Non-pigmented ciliary epithelial cell (primary cell): ENCODE measurements at places on chromosomes 5 and 9.
A peak's percentile ranks its signal among the peaks of the same experiment; 100 is the strongest.

GRCh38 chr9:12958708-12959107, 183.9 kb downstream of the LURAP1L start:
- DNase-seq: no peak

DNA sequence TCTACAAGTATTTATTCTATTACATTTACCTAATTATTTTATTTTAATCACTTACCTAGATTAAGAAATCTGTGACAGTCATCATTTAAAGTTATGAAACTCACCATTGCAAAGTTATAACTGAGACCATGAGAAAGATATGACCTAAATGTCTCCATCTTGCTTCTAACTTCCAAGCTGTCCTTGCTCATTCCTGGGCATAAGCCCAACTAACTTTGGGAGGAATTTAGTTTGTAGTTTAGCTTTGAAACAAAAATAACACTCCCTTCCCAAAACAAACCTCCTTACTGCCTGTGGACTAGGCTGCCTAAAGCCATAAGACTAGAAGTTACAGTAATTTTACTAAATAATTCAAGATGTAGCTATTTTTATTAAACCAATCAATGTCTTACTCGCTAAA, 195.6 kb upstream of the RAI14 start:
- DNase-seq: no peak

DNA sequence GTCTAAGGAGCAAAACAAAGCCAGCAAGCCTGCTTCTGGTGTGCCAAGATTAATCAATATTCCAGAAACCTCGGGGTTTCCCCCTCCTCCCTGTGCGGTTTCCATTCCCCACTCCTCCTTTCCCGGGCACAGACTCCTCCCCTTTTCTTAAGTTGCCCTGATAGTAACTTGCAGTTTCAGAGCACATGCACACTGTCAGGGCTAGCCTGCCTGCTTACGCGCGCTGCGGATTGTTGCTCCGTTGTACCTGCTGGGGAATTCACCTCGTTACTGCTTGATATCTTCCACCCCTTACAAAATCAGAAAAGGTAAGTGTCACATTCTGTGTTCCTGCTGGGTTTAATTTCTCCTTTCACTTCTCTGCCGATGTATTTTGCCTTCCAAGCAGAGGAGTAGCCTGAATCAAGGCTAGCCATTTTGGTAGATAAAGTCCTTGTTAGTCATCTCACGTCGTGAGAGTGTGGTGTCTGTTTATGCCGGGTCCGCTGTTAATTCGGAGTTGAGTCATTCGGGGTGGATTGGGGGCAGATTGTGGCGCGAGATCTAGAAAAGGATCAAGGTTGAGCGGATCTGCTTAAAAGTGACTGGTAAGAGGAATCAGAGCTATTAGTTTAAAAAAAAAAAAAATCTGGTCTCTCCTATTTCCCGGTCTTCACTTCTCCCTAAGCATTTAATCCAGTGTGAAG, at the start of gene SLC1A3:
Gene SLC1A3 (plus strand): TSS at position 179 of the 686 bp plus-strand sequence. CDS start 1,818 bp downstream, outside the sequence.
- DNase-seq: peak; percentile 61

DNA sequence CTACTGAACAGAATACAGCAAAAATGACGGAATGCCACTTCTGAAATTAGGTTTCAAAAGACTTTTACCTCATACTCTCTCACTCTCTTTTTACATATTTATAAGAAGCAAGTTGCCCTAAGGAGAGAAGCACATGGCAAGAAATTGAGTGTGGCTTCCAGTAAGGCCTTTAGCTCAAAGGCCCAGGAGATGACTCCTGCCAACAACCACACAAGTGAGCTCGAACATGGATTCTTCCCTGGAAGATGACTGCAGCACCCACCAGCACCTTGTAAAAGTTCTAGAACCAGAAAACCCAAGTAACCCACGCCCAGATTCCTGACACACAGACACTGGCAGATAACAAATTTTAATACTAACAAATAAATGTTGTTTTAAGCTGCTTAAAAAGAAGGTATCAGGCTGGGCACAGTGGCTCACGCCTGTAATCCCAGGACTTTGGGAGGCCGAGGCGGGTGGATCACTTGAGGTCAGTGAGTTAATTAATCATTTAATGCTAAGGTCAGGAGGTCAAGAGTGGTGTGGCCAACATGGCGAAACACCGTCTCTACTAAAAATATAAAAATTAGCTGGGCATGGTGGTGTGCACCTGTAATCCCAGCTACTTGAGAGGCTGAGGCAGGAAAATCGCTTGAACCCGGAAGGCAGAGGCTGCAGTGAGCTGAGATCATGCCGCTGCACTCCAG, 17.0 kb downstream of the PTBP3 start:
- no peak for DNase-seq

DNA sequence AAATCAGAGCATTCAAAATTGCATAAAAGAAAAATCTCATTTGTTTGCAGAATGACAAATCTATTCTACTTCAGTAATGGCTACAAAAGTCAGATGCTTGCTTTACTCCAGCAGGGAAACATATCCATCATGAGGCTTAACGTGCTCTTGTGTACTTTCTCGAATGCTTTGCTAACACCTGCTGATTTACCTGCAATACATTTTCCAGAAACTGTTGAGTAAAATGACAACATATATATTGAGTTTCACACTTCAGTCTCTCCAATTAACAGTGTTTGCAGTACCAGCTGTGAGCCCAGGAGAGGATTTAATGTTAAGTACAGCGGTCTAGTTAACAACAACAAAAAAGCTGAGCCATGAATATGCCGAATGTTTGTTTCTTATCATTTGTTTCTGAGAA, 391.5 kb upstream of the SMC2 start:
- DNase-seq: no peak

DNA sequence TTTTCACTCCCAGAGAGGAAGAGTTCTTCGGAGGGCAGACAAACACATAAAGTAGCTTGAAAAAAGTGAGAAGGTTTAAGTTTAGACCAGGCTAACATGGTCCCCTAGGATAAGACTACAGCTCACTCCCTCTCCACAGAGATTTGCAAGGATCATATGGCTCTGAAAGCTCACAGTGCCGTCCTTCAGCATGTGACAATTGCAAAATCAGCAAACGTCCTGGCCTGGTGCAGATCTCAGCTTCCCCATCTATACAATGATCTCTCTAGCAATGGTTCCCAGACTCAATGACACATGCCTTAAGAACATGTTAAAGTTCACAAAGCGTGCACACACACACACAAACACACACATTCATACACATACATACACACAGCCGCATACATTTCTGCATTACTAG, 327.6 kb downstream of the ACTL7B start:
- DNase-seq: no peak

DNA sequence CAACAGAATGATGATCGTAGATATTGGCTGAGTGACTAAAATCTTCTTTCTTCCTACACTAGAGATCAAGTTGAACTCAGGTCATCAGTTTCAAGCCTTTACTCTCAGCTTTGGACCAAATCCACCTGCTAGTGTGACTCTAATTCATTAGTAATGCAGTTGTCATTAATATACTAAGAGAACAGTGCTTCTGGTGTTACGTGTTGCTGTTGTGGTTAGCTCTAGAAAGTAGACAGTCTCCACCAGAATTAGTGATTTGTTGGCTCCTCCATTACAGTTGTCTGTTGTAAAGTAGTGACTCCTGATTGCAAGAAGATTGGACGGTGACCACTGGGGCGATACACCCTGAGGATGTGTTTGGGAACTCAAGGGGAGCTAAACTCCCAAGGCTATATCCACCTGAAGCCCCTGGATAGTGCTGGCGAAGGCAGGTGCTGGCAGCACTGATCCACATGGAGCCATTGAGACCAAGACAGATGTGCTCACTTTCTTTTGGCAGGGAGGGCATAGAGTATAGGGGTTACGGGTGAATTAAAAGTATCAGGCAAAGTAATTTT, 3.1 kb downstream of the CAMK4 start:
- DNase-seq: no peak

GRCh38 chr9:9177081-9177480, 1377.5 kb upstream of the DMAC1 start:
- no peak for DNase-seq

GRCh38 chr9:126875756-126876510, 15.5 kb downstream of the ZBTB34 start:
- no peak for DNase-seq

- DNase-seq: no peak
Measured at GRCh38 chr9:95496687-95497086, 20.1 kb downstream of the PTCH1 start.

GRCh38 chr9:113879318-113879717, 3.2 kb downstream of the ZNF618 start:
- no peak for DNase-seq

GRCh38 chr5:175317872-175318271, 126.1 kb downstream of the DRD1 start:
- DNase-seq: no peak

DNA sequence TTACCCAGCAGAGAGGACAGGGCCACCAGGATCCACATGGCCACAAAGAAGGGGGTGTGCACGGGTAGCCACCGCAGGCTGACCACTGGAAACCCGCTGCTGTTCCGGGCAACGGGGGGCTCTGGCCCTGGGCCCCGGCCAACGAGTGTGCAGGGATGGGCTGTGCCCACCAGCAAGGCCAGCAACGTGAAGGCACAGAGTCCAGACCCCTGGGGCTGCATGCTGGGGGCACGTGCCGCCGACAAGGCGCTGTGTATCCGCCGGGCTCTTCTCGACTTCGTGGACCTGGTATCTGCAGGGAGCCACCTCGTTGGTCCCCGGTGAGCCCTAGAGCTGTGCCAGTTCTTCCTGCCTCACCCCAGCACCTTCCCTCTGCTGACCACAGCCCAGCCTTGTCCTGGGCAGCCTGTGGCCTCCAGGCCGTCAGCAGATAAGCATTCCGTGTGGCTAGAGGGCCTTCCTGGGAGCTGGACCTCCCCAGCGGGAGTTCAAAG, 42.2 kb upstream of the CEP72 start:
- DNase-seq: no peak

- DNase-seq: no peak
Measured at GRCh38 chr5:135216471-135217343, 182.3 kb downstream of the MACROH2A1 start.

DNA sequence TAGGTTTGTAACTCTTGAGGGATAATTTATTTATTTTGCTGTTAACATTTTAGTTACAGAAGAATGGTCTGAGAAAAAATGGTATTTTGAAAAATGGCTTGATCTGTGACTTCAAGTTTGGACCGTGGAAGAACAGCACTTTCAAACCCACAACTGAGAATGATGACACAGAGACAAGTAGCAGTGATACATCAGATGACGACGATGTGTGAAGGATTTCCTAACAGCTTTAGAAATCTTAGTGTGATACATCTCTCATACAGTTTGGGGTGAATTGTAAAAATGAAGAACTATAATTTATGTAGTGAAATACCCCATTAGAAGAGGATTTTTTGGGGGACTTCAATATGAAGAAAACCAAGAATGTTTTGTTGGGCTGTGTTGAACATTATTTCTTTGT, 88.7 kb downstream of the GPBP1 start:
- no peak for DNase-seq

- DNase-seq: no peak
Measured at GRCh38 chr5:6402939-6403338, 24.6 kb upstream of the MED10 start.

GRCh38 chr5:176813587-176814312, 3.4 kb downstream of the UNC5A start:
- no peak for DNase-seq

DNA sequence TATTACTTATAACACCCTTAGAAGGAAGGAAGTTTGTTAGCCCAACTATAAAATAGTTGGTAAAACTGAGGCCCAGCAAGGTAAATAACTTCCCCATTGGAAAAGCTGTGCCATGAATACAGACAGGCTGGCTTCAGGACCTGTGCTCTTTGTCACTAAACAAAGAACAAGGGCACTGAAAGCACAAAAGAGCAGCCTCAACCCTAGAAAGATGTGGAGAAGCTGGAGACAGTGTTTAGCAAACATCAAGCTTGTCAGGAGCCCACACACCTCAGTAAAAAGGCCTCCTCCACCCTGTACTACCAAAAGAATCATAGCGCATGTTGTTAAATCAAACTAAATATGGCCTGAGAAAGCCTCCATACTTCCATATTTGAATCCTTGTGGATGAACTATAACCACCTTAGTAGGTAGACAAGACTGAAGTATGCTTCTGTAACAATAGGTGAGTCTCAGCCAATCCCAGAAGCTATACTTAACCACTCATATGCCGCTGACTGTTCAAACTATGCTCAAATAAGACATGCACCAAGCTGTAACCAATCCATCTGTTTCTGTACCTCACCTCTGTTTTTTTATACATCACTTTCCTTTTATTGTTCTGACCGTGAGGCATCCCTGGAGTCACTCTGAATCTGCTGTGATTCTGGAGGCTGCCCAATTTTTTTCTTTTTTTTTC, 18.4 kb upstream of the SCGB3A2 start:
- no peak for DNase-seq

DNA sequence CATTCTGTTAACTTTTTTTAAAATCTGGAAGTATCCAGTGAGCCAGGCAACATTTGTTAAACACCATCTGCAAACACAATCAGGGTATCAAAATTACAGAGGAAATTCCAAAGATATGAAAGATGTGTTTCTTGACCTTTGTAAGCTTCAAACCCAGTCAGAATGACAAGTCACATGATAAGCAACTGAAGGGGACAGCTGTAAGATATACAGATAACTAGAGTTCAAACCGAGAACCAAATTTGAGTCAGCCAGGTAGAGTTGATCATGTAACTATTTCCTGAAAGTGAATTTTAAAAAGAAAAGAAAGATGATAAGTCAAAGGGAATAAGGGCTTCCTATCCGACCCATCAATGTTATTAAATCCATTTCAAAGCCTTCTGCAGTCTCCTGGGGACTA, 196.2 kb downstream of the DEPDC1B start:
- DNase-seq: no peak

- DNase-seq: no peak
Measured at GRCh38 chr5:172907657-172908056, 51.6 kb upstream of the RPL26L1 start.

- no peak for DNase-seq
Measured at GRCh38 chr5:153748823-153749222, 258.4 kb downstream of the GRIA1 start.

DNA sequence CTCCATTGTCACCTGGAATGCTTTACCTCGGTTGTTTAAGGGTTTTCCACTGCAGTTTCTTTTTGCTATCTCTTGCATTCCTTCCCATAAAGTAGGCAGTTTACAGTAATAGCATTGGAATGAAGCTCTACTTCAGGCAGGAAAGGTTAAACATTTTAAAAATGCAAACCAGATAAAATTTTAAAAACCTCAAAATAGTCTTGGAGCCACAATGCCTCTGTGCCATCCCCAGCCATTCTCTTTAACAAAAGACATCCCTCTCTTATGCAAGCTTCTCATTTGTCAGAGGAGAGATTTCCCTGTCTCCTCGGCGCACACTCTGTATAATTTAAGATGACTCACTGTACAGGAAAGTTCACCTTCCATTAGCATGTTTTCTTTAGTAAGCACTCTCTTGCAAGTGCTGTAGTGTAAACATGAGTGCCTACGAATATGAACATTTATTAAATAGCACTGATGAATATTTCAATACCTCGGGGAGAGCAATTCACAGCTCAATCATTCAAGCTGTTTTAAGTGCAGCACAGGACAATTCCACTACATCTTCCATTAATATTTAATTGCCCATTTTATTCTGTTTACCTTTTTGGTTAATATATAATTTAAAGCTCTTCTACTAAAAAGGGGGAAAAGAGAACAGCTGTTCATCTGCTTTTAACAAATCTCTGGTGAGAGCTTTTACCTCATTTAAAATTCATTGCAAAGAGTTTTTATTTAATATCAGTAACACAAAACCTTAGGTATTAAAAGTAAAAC, 343.6 kb downstream of the SPATA31D1 start:
- DNase-seq: peak; percentile 59

- no peak for DNase-seq
Measured at GRCh38 chr5:137398154-137398553, 101.0 kb downstream of the SPOCK1 start.
